ENCODE measurements at places on chromosomes 3 and 15.

DNA sequence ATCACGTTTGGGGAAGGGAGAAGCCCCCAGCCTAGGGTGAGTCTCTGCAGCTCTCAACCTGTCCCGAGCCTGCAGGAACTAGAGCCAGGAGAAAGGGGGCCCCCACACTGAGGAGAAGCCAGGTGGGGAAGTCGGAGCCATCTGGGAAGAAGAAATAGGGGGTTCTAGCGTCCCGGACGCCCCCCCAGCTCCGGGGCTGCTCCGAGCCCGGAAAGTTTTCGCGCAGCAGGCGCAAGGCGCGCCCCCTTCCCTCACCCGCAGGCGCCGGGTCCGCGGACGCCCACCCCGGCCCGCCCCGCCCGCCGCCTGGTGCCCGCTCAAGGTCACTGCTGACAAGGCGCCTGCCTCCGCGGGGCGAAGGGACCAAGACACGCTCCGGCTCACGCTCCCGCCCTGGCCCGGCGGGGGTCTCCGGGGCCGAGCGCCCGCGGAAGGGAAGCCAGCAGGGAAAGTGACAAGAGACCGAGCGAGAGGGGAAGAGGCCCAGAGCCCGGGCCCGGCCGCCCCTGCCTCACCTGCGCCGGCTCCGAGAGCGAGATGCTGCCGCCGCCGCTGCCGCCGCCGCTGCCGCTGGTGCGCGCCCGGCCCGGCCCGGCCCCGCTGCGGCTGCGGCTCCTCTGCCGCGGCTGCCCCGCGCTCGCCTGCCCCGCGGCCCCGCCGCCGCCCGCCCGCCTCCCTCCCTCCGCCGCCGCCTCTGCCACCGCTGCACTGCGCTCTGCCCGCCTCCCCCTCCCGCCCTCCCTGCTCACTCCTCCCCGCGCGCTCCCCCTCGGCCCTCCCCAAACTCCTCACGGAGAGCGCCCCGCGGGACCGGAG is 108.4 kb upstream of the SLC6A11 start:
- no peak for DNase-seq

DNA sequence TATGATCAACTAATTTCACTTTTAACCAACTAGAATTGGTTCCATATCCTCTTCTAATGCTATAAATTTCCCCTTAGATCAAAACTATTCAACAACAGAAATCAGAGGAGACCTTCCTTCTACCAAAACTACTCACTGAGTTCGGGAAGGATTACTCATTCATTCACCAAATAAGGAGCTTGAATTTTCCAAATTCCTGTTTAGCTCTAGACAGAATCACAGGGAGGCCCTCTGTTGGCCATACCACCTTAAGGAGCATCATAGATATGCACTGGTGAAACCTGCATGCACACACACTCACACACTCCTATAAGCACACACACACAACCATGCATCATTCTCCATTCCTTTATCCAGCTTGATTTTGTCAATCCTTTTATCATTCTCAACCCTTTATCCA is 49.0 kb downstream of the SUCLG2 start:
- no peak for DNase-seq

DNA sequence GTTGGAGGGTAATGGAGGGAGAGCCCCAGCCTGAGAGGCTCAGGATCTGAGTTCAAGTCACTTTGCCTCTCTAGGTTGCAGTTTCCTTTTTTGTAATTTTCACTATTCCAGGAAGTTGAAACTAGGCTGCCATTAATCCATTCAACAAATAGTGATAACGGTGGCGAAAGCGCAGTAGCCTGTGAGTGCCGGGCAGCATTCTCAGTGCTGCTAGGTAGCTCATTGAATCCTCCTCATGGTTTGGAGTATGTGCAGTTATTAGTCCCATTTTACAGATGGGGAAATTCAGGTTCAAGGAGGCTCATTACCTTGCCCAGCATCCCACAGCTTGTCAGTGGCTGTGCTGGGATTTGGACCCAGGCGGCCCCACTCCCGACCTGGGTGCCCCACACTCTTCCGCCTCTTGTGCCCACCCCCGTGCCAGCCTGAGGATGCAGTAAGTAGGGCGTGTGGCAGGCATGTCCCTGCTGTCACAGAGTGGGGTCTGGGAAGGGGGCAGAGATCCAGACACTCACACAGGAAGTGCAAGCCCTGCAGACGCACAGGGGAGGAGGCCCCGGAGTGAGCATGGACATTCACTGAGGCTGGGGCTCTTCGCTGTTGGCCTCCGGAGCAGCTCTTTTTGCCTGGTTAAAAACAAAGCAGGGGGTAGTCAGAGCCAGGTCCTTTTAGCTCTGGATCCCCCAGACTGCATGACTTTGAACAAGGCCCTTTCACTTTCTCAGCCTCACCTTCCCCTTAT is 58.8 kb downstream of the SLC6A6 start:
- DNase-seq: no peak

- DNase-seq: no peak
Measured at GRCh38 chr15:62275831-62276230, 110.7 kb upstream of the C2CD4B start.

GRCh38 chr15:73915082-73915481 is 11.2 kb upstream of the LOXL1 start:
- no peak for DNase-seq

DNA sequence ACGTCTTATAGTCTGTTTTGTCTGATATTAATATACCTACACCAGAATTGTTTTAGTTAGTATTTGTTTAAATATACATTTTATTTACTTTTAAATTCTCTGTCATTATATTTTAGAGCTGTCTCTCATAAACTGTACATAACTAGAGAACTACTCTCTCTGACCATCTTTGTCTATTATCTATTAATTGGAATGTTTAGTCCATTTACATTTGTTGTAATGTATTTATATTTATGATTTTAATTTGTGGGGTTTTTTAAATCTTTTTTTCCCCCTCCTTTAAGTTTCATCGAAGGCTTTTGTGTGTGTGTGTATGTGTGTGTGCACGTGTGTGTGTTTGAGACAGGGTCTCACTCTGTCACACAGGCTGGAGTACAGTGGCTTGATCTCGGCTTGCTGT is 47.1 kb downstream of the ITPR1 start:
- no peak for DNase-seq

DNA sequence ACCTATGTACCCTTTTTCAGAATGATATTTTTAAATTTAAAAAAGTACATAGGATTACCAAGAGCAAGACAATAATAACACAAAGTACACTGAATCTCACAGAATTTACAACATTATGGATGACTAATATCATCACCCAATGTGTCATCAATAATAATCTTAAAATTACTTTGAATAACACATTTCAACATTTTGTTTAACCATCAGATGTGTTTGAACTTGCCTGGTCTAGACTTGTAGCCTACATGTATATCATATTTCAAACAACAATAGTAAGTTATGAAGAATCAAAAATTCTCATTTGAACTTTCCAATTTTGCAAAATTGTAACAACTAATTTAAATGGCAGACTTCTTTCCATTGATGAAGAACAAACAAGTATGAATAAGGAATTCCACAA is 15.1 kb downstream of the LRRC3B start:
- DNase-seq: no peak

DNA sequence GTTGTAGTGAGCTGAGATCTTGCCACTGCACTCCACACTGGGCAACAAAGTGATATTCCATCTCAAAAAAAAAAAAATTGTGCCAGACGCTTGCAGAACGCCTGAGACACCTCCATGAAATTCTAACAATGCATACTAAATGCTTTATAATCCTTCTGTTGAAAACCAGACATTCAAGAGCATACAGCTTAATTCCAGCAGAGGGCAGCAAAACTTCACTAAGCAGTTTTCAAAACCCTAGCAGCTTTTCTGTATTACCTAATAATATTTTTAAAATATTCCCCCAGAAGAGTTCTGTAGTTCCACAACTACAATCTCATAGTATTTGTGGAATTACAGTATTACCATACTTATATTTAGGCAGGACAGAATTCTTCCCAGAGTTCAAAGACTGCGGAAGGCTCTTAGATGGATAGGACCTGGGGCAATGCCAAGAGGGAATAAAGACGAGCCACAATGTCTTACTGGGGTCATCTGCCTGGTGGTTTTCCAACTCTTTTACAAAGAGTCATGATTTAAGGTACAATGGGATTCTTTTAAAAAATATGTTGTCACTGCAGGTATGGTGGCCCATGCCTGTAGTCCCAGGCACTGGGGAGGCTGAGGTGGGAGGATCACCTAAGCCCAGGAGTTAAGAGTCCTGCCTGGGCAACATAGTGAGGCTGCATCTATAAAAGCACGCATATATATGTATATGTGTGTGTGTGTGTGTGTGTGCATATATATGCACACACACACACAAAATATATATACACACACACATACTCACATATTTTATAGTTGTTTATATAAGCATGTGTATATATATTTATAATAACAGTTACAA is 19.6 kb upstream of the TASOR start:
- no peak for DNase-seq

- no peak for DNase-seq
Measured at GRCh38 chr3:88810455-88810854, 297.0 kb upstream of the EPHA3 start.

DNA sequence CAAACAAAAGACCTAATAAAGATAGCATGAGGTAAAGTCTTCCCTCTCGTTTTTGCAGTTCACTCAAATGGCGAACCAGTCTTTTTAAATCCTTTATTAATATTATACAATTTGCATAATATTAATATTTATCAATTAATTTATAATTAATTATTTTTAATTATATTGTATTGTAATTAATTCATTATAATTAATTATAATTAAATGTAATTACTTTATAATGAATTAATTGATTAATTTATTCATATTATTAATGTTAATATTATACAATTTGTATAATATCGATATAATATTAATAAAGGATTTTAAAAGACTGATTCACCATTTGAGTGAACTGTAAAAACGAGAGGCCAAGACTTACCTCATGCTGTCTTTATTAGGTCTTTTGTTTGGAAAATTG is 1045.4 kb upstream of the CADM2 start:
- no peak for DNase-seq

GRCh38 chr15:63870487-63871209 is 36.9 kb upstream of the HERC1 start:
- no peak for DNase-seq

DNA sequence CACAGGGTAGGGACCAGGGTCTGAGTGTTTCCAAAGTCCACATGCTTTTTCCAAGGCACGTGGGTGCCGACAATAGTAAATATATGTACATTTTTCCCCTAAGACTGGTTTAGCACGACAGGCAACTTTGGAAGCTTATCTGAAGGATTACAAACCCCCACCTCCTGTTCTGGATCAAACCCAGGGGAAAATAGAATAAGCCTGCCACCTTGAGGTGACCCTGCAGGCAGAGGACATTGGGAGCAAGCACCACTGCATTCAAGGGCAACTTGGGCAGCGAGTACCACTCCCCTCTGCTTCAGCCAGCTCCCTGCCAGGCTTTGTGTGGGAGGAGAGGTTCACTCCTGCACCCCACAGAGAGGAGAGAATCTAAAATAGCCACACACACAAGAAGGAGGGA is 44.8 kb downstream of the KBTBD12 start:
- no peak for DNase-seq

- no peak for DNase-seq
Measured at GRCh38 chr15:31150732-31151231, 49.3 kb upstream of the TRPM1 start.

- no peak for DNase-seq
Measured at GRCh38 chr3:194091141-194091540, 44.8 kb upstream of the HES1 start.

Measured in stimulated activated CD8-positive, alpha-beta memory T cell treated with anti-CD3 and anti-CD28 coated beads, Interleukin-4, amount 100 ng/mL, for 1 hour (primary cell).